OCI-M1 (cell line): ENCODE measurements at places on chromosomes 7 and 10.

DNA sequence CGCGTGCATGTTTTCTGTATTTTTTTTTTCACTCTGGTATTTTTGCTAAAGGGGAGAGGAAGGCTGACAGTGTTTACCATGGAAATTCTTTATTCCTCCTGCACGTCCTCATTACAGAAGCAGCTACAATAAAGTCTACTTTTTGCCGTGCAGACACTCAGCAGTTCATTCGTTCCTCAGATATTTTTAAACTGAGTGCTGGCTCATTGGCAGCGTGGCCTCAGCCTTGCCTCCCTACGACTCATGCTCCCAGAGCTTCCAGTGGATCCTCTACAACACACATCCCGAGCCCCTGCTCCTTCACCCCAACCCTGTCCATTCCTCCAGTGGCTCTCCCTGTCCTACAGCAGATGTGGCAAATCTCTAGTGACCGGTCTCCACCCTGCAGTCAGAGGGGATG lies 239.2 kb upstream of the ZMIZ1 start:
- DNase-seq, result no peak

- DNase-seq, result no peak
These were observed 112.0 kb downstream of the EBF3 start for GRCh38 chr10:129851941-129852640.

DNA sequence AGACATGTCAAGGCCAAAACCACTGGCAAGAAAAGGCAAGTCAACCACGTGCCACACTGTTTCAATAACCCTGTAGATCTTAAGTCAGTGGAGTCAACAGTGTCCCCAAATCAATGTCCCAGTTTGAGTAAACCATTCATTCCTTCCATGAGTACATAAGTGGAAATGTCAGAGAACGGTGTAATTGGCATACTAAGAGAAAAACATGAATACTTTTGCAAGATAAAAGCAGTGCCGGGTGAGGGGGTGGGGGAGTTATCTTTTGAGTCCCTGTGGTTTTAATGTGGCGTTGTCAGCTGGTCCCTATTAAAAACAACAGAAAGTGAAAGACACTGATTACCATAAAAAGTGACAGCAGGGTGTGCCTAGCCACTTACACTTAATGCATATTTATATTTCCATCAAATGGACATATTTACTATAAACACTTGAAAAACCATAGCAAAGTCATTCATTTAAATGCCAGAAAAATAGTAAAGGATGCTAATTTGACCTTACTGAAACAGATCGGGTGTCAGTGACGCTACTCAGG lies 37.8 kb downstream of the RSU1 start:
- DNase-seq, result peak; percentile 48

DNA sequence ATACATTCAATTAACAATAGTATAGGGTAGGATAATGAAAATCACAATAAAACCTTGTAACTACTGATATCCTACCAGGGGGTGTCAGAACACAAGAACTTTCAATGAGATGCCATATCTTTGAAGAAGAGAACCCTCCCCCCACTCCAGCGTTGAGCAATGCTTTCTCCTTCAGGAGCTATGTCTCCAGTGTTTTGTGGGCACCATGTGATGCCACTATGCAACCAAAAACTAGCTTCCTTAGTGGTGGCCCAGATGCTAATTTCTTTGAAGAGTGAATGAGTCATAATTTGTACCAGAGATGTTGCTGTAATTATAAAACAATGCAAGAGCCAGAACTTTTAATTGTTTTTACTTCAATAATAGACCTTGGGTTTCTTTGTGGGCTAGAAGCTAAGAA lies 76.0 kb upstream of the ADO start:
- DNase-seq, result peak; percentile 16

DNA sequence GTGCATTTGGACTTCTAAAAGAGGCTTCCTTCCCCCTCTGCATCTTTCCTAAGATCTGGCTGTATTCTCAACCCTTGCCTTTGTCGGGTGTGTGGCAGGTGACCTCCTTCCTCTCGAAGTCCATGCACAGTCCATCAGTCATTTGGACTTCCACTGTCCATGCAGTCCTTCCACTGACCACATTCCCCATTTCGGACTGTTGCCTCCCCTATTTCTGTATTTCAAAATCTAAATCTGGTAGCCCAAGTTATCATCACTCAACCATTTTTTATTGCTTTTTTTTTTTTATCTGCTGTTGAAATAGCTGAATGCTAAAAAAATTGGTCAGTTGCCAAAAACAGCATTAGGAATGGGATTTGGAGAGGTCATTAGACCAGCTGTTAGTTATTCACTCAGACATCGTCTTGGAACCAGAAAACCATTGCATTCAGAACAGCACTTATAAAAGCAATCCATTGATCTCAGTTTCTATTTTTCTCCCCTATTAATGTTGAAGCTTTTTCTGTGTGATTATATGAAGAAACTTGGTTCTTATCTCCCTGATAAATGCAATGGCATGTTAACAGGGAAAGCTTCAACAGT lies 575.6 kb downstream of the KIF20B start:
- DNase-seq, result no peak

- no peak for DNase-seq
These were observed 178.4 kb upstream of the LRRTM3 start for GRCh38 chr10:66747451-66747850.

GRCh38 chr7:50793120-50793946 lies 10.6 kb upstream of the GRB10 start:
- DNase-seq, result peak; percentile 50

- DNase-seq, result peak; percentile 56
These were observed 53.6 kb downstream of the SEC61G start for GRCh38 chr7:54705436-54705835.

DNA sequence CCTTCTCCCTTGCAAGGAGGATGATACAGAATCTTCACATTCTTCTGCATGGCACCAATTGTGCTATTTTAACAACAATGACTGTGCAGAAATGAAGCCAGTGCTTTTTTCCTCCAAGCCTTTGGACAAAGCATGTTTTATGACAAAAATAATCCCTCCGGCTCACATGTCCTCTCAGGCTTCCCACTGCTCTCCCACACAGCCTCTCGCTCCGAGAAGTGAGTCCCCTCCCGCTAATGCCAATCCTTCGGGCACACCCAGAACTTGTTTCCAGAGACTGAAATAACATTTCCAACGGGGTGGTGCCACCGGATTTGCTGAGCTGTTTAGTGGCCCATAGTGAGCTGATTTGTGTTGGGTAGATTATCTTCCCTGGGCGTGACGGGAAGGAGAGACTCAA lies 35.8 kb downstream of the RBM17 start:
- DNase-seq, result peak; percentile 67

GRCh38 chr7:92831716-92832533 lies 4.4 kb downstream of the CDK6 start:
- peak; percentile 98 for DNase-seq

- DNase-seq, result no peak
These were observed 15.0 kb downstream of the SNX8 start for GRCh38 chr7:2299131-2299829.

DNA sequence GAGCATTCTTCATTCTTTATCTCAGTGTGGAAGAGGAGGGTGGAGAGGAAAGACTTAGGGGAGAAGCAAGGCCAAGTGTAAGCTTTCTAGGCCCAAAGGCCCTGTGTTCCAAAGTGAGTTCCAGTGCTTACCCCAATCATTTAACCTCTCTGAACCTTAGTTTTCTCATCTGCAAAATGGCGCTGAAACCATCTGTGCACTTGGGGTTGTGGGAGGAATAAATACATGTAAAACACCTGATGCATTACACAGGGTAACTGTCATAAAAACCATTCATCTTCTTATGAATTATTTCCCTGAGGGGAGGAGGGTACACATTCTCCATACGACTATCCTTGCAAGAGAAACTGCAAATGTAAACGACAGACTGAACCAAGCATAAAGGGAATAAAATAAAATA lies 19.0 kb downstream of the PIK3AP1 start:
- DNase-seq, result no peak

DNA sequence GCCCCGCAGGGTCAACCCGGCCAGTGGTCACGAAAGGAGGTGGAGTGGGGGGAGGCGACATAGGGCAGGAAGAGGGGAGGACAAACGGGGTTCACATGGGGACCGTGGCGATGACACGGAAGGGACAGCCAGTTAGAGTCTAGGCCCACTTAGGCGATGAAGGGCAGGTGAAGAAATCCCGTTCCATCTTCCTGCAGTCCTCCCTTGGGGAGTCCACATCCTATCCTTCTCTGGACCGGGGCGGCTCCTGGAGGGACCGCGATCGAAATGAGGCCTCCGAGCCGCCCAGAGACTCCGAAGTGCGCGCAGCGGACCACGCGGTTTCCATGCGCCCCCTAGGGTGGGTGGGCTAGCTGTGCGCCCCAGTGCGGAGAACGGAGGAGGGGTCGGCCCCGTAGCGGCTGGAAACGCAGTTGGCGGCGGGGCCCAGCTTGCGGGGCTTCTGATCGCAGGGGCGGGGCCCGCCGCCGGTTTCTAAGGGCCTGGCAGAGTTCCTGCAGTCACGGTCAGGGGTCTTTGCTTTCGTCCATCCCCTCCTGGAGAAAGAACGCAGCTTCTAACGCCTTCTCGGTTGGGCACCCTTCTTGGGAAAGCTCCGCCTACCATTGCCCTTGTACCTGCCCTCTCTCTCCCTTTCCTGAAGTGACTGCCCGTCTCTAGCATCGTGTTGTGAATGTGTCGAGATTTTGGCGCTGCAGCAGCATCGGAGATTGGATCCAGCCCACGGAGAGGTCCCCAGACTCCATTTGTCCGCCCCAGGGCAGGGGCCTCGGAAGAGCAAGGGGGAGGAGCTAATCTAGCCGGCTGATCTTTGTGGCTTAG lies 17.9 kb upstream of the TMEM225B start:
- DNase-seq, result peak; percentile 31

DNA sequence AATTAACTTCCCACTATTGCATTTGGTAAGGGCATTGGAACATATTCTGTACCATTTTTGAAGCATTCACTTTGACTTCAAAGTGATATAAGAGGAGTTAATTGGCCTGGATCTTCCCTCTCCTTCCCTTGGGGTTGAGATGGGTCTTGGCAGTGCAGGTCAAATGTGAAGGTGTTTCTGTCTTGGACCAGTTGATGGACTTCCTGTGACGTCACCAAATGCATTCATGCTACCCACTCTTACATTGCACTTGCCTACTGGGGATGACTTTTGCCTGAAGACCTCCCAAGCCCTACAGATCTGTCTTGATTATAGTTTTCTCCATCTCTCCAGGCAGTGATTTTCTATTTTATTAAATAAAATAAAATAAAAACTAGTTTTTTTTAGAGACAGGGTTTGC lies 221.5 kb downstream of the BUB3 start:
- no peak for DNase-seq
